ENCODE measurements at places on chromosomes 3 and 15. TPM values are rescaled to one million over a fixed set of nuclear protein-coding genes. Genes with fewer than 3 reads are reported as not detected.

DNA sequence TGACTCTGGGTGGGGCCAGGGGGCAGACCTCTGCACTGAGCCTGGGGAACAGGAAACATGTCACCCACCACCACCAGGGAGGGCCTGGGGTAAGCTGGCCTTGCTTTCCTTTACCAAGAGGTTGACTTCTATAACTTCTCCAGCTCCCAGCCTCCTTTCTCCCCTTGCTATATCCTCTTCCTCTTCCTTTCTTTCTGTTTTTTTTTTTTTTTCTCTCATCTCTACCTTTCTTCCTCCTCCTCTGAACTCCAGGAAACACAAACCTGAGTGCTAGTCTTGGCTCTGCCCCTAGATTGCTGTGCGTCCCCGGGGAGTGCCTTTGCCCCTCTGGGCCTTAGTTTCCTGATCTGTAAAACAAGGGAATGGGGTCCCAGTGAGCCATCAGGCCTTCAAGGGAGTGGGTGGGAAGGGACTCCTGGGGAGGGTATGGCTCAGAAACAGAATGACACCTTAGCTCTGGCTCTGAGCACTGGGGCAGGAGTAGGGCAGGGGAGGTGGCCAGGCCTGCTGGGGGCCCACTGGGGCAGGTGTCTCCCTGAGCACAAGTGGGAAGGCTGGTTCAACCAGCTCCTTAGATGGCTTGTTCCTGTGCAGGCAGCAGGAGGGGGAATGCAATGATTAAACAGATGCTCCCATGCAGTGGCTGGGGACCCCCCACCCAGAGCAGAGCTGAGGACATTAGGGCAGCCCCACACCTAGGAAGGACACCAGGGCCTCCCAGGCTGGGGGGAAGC is 4.3 kb downstream of the SNX33 start:
- DNase-seq, result no peak

SLC6A20 gene
- 0.51 TPM for total RNA-seq

DNA sequence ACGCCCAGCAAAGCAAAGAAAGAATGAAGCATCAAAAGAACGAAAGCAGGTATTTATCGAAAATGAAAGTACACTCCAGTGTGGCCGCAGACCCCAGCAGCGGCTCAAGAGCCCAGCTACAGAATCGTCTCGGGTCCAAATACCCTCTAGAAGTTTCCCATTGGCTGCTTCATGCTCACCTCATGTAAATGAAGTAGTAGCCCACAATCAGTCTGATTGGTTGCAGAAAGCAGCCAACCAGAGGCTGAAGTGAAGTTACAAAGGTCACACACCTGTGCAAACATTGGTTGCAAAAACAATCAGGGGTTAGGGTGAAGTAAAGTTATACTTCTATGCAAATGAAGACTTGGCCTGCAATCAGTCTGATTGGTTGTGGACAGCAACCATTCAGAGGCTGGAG is 32.0 kb downstream of the SV2B start:
- no peak for DNase-seq

VWA5B2 gene
- total RNA-seq, result not detected

RASL12 gene
- not detected for total RNA-seq

CD80 gene
- not detected for total RNA-seq

DNA sequence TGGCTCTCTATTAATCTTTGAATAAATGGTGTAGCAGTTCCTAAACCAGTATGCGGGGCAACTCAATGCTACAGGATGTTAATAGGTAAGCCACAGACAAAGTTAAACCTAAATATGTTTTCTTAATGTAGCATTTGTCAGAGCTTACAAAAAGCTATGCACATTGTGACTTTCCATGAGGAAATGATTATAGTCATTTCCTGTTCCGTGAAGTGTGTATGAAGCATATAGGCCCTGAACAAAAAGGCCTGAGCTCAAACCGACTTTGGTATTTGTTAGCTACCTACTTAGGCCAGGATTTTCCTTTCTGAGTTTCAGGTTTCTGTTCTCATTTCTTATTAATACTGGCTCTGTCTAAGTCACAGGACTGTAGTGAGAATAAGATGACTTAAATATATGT is 14.2 kb downstream of the ZNF80 start:
- no peak for DNase-seq

PAK6 gene
- total RNA-seq, result 14.1 TPM

DNA sequence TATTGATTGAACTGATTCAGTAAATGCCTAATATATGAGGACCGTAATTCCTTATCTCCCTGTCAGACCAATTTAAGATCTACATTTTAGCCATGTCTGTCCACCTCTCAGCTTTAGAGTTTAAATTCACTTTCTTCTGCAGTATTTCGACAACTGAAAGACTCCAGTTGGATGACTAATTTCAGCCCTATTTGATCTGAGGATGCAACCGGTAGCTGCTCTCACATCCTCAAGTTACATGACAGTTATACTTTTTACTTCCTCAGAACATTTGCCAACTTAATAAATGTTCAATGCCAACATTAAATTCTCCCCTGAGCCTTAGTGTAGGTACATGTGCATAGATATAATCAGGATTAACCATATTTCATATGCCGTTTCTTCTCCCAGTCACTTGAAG is 2.5 kb upstream of the HHLA2 start:
- no peak for DNase-seq

- DNase-seq, result no peak
Measured at GRCh38 chr15:96332637-96333121, 2.2 kb downstream of the NR2F2 start.

DNA sequence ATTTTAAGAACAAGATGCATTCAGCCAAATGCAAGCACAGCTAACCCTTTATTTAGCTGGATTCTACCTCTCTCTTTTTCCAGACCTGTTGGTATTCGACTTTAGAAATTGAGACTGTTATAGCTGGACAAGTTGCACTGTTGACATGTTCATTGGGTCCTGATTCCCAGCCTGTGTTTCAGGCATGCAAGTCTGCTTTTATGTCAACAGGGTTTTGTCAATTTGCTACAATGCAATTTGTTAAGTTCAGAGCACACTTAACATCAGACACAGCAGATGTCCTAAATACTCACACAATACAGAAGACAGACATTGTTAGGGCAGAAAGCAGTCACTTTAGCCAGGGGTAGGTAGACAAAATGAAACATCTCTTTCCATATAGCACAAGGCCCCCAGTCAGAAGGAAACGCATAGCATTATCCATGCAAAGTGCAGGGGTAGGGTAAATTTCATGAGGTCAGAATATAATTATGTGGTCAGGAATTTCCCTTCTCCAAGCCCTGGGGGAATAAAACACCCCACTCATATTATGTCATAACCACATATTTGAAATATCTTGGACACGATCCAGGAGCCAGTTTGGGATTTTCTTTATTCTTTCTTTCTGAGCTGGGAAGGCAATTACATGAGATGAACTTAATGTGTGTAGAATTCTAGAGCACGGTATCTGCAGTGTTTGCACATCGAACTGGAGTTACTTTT is 504.1 kb downstream of the NTRK3 start:
- DNase-seq, result peak; percentile 80

DNA sequence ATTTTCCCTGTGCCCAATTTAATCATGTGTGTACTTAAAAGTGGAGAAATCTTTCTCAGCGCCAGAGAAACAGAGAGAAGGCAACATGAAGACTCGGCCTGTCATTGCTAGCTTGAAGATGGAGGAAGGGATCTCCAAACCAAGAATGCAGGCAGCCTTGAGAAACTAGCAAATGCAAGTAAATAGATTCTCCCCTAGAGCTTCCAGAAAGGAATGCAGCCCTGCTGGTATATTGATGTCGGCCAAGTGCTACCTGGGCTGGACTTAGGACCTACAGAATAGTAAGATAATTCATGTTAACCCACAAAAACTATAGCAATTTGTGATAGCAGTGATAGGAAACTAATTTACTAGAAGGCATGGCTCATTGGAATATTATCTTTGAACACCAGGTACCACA is 150.9 kb upstream of the ABI3BP start:
- no peak for DNase-seq

GRCh38 chr15:27509014-27509413 is 538.0 kb downstream of the GABRG3 start:
- DNase-seq, result no peak

All from foreskin keratinocyte (primary cell).